ENCODE measurements at places on chromosomes 6 and 20.

- DNase-seq = no peak
Measured at GRCh38 chr6:39114388-39114703, 640 bp downstream of the SAYSD1 start.

DNA sequence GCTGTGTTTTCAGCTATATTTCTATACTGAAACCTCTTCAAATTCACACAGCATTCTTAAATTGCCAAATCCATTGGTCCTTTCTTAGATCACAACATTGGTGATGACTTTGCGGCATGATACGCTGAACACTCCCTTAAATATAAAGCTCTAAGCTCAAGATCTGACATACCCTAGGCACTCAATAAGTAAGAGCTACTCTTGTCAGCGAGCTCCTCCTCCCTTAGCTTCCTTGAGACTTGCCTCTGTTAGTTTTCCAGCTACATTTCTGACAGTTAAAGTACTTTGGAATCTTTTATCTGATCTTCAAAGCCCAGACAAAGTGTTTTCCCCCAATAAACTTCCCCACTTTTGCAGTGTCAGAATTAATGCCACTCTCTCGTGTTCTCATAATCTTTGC is 117.0 kb downstream of the HIVEP2 start:
- no peak for DNase-seq

DNA sequence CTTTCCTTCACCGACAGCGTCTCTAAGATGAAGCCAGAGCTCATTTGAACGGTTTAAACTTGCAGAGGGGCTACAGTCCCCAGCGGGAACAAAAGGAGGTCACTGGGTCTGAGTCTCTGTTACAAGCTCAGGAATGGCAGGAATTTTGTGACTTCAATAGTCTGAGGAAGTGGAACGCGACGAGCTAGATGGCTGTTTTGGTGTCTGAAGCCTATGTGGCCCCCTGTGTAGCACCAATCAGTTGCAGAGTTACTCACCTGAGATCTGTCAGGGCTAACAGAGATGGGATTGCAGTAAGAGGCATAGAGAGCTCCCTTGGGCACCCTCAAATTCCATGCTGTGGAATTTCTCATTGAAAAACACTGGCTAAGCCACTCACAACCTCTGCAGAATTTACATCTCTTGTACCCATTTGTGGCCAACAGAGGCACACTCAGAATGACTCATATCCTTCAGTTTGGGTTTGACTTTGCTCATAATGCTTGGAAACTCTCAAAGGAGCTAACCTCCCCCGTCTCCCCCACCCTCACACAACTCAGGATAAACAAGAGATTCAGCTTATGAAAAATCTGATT is 7.1 kb upstream of the TCP11 start:
- no peak for DNase-seq

DNA sequence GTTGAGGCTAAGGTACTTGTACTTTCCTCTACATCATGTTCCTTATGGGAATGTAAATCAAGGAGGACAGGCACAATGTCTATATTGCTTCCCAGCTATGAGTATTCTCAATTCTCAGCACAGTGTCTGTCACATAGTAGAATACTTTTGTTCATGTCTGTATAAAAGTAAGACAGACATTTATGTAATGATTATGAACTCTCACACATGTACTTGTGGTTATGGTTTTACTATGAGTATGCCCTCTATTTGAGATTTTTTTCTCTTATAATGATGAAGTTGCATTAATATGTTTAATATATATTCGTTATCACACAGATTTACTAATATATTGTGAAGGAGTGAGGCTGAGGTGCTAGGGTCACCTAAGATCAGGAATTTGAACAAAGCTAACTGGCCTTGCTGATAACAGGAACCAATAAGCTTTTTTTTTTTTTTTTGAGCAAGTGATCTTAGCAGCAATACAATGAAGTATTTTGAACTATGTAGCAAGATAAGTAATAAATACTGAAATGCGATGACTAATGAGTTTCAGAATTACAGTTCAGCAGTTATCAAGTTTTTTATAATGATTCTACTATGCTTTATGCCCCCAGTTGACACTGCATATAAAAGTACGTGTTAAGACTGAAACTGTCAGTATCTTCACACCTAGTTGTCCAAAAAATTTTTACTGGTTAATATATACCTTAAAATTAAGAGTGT is 623.1 kb downstream of the HTR1B start:
- no peak for DNase-seq

DNA sequence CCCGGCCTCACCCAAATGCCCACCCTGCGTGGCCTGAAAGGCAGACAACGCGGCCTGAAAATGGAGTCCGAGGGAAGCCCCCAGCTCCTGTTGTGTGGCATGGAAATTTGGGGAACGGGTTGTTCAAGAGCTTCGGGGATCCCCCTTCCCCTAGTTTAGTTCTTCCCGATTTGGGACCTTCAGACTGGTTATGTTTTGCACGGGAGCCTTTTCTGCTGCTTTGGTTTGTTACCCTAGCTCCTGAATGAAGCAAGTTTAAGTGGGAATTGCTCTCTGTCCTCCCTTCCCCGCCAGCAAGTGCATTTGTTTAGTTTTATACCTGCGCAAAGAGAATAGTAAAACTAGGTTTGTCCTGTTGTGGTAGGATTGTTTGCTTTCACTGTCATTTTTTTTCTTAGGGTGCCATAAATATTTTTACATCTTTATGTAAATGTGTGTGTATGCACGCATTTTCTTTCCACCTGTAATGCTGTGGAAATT is 604 bp downstream of the SH3BGRL2 start:
- no peak for DNase-seq

GRCh38 chr6:33344701-33345697 is 27.5 kb upstream of the ZBTB22 start:
- DNase-seq = no peak

- no peak for DNase-seq
Measured at GRCh38 chr20:48933017-48933766, 11.7 kb downstream of the ARFGEF2 start.

All from stimulated activated CD8-positive, alpha-beta memory T cell treated with anti-CD3 and anti-CD28 coated beads, Interleukin-7, amount 100 ng/mL, for 24 hours (primary cell).